ENCODE measurements at places on chromosomes 1 and 21. TPM values are rescaled to one million over a fixed set of nuclear protein-coding genes. Genes with fewer than 3 reads are reported as not detected.

Gene MSH4
- polyA plus RNA-seq, result 0.79 TPM

DNA sequence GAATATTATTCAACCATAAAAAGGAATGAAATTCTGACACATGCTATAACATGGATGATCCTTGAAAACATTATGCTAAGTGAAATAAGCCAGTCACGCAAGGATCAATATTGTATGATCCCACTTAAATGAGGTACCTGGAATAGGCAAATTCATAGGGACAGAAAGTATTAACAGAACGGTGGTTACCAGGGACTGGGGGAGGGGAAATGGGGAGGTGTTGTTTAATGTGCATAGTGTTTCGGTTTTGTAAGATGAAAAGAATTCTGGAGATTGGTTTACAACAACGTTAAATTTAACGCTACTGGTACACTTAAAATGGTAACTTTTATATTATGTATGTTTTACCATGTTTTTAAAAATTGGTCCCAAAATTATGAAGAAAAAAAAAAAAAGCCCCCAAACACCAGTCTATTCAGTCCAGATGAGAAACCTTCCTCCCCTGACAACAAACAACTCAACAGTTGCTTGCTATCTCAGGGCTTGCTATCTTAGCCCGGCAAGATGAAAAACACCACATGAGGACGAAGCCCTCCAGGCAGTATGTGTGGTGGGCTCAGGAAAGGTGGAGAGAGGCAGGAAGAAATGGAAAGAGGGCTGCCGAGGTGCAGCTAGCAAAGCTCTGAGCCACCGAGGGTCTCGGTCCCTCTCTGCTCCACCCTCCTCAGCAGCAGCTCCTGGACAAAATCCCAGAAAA lies 8.5 kb downstream of the NUAK2 start:
- DNase-seq, result no peak

DNA sequence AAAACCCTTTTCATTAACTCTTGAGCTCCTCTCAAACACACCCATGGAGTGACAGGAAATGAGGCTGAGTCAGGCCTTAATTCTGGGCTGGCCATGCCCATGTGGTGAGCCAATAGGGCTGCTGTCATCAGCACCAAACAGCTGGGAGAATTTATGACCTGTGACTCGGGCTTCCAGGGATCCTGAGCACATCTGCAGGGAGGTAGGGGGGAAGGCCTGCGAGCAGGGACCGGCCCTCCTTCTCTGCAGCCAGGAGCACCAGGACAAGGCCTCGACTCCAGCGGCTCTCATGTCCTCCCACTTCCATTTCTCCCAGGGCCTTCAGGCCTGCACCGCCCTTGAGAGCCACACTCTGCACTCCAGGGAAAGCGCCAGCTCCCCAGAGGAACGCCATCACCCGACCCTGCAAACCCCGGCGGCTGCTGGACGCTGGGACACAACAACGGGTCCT lies 14.6 kb downstream of the RIPK4 start:
- DNase-seq, result no peak

DNA sequence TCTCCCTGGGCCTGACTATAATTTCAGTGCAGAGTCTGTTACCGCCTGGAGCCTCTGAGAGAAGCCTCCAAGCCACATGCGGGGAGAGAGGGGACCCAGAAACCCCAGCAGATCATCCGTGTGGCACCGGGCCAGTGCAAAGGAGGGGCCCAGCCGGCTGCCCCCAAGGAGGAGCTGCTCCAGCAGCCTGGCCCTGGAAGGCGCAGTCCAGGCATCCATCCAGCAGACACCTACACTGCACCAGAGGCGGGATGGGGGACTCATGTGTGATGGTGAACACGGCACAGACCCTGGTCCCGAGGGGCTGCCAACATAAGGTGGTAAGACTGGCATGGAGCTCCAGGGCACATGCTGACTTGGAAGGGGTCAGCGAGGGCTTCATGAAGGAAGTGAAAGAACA lies 39.6 kb upstream of the CLSTN1 start:
- no peak for DNase-seq

Gene KIF2C
- 27.0 TPM for polyA plus RNA-seq

Gene SMIM12
- polyA plus RNA-seq, result 33.9 TPM

Gene ANKRD65
- polyA plus RNA-seq, result 15.7 TPM

DNA sequence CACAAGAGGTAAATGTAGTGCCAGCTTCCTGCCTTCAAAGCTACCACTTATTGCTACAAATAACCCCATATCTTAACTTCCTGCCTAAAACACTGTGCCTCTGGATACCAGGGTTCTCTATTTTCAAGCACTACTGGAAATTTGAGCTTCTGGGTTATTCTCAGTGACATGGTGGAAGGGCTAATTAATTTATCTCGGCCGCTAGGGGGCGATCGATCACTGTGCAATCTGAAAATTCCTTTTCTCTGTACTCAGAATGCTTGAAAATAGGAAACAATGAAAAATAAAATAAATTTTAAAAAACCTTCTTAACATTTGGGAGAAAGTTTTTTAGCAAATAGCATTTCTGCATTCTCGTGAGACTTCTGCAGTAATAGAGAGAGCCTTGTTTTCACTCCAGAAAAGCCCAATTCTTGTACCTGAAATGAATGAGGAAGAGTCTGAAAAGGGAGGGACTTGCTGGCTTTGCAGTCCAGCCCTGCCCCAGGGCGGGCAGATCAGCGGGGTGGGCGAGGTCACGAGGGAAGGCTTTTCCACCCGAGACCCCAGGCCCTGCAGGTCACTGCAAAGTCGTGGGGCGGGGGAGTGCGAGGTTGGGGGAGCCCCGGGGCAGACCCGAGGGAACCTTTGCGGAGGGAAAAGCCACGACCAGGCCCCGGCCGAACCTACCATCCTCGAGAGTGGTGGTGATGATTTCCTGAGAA lies 276.7 kb downstream of the PCP4 start:
- peak; percentile 69 for DNase-seq

Gene OR2G6
- not detected for polyA plus RNA-seq

Gene OR2T5
- not detected for polyA plus RNA-seq

DNA sequence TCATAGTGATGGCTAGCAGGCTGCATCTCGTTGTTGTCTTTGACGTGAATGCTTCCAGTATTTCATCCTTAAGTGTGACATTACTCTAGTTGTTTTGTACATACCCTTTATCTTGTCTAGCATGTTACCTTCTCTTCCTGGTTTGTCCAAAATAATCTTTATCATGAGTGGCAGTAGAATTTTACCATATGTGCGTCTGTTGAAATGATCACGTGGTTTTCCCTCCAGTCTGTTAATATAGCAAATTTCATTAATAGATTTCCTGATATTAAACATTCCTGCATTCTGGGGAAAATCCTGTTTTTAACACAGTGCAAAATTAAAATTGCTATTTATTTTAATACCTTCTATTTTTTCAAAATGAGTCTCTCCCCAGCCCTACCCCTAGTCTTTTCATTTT lies 15.6 kb downstream of the ADARB1 start:
- no peak for DNase-seq

DNA sequence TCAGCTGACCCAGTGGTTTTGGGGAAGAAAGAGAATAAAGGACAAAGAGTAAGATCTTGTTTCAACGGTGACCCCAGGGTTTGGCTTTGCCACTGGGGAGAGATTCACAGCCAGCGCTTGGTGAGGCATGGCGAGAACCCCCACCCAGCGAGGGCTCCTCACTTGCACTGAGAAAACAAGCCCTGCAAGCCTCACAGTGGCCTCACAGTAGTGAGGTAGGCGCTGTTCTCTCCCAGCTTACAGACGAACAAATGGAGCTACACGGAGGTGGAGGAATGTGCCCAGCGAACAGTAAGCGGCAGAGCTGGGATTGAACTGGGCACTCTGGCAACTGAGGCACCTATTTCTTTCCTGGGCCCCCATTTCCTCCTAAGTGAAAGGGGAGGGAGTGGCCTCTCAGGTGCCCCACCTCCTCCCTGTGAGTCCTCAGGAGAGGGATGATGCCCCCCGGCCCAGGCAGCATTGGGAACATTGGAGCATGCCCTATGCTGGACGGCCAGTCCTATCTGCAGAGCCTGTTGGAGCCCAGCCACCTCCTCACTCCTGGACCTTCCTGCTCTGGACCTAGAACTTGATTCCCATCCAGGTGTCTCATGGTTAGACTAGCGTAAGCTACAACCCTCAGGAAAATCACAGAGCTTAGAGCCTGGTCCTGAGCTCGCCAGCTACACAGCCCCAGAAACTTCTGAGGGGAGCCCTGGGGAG lies 73.4 kb upstream of the EDN2 start:
- DNase-seq, result no peak

DNA sequence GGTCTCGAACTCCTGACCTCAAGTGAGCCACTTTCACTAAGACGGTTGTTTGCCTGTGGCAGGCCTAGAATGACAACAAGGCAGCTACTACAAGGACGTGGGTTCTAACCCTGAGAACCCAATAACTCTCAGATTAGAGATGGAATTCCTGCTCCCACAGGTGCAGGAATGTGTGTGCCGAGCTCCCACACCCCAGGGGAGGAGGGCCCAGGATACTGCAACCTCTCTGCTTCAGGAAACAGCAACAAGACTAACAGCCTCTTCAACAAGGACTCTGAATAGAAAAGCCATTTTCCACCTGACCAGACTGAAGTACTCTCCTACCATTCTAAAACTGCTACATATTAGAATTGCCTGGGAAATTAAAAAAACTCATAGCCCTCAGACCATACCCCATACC lies 4.9 kb downstream of the LSM10 start:
- DNase-seq, result no peak

DNA sequence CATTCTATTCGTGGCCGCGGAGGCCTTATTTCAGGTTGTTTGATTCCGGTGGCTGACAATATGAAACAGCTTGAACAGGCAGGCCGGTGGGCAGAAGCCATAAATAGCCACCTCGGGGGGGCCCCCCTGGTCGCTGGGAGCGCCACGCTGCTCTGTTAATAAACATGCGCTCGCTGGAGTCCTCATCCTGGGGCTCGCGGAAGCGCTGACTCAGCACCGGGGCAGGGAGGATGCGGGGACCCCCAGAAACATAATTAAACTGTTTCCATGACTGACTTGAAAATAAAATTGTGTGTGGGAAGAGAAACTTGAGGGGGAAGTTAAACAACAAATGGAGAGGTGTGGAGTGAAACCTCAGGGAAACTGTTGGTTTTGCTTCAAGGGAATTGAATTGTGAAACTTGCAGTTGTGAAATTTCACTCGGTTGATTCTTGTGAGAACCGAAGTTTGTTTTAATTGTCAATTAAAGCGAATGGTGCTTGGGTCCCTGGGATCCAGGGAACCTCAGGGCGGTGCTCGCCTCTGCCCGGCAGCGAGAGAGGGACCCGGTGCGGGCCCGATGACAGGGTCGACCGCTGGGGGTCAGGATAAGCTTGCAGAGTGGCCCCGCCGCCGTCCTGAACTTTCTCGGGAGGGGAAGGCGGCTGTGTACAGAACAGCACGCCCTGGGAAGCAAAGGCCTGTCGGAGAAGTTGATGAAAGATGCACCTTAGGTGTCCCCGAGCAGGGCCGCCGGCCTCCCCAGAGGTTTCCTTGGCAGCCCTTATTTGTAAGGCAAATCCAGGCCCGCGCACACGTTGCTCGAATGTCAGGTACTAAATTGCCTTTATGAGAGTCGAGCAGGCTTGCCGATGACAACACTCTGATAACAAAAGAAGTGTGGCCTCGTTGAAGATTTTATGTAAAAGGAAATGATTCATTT lies 176.9 kb upstream of the LMO4 start:
- peak; percentile 67 for DNase-seq

Gene TFF3
- polyA plus RNA-seq, result 6.7 TPM
